ENCODE measurements at places on chromosomes 6 and 20.

- DNase-seq, result no peak
Observed at GRCh38 chr20:44221368-44221954, 10.9 kb upstream of the OSER1 start.

- no peak for DNase-seq
Observed at GRCh38 chr6:146587459-146587858, 11.3 kb upstream of the ADGB start.

DNA sequence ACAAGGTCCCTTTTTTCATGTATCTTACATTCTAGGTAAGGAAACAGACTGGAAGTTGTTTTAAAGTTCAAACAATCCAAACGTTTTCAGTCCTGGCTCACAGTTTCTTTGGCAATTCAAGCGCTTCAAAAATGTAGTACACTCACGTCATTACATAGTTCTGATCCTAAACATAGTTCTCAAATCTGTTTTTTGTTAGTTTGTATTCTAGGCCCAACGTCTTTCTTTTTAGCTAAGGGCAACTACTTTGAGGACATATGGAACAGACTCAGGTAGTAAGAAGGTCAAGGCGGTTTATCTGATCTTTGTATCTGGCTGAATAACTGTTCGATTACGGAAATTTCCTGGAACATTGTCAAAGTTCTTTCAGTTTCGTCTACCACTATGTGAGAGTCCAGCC is 36.9 kb upstream of the PLCB4 start:
- no peak for DNase-seq

- no peak for DNase-seq
Observed at GRCh38 chr6:80380566-80380965, 274.1 kb downstream of the BCKDHB start.

- no peak for DNase-seq
Observed at GRCh38 chr6:41894366-41895299, 542 bp downstream of the USP49 start.

Data from foreskin melanocyte (primary cell).